ENCODE measurements at places on chromosomes 7 and 10.

DNA sequence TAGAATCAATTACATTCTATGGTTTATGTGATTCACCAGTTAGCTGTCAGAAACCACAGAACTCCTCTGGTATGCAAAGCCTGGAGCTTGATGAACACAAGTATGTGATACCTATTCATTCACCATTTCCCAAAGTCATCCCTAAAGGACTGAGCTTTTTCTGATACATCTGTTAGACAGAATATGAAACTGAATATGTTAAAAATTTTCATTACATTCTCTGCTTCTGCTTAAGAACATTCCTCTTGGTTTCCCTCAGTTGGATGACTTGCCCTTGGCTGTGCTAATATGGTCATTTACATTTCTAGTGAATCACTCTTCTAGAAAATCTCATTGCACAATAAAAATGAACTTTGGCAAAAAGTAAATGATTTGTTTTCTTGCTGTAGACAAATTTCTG is 10.8 kb upstream of the PON1 start:
- no peak for DNase-seq

- DNase-seq: no peak
Observed at GRCh38 chr10:13865758-13866491, 279.2 kb downstream of the PRPF18 start.

DNA sequence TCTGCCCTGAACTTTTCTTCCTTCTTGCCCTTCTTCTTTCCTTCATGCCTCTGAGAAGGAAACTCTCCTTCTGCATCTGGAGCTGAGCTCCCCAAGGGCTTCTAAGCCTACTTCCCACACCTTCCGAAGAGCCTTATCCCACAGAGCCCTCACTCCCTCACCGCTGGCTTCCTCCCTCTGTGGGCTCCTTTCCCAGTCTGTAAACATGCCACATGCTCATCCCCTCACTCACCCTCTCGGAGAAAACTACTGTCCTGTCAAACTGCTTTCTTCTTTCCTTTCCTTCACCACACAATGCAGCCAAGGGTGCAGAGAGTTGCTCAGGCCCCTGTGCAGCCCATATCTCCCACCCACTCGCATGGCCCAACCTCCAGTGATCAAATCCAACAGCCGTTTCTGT is 18.1 kb downstream of the ANKRD16 start:
- no peak for DNase-seq

DNA sequence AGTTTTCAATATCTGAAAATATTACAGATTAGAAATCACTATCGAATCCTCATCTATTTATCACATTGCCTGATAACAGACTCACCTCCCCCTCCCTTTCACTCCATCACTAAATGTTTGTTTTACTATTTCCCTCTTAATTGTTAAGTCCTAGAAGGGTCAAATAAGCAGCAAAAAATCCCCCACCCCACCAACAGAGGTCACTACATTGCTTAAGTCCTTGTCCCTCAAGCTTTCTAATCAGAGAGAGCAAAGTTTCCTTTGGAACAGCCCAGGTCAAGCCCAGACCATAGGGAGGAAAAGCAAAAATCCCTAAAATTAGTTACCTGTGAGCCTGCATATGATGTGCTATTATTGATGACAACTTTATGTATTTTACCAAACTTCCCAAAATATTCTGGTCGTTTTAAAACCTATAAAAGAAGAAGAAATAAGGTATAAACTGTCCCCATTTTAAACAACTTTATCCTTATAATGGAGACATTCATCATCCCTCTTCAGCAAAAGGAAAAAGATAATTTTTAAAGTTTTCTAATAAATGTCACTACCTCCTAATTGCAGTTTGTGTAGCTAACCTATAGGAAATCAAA is 95.0 kb downstream of the CNOT4 start:
- DNase-seq: no peak

- DNase-seq: no peak
Observed at GRCh38 chr10:99435986-99436638, 5.7 kb upstream of the GOT1 start.

DNA sequence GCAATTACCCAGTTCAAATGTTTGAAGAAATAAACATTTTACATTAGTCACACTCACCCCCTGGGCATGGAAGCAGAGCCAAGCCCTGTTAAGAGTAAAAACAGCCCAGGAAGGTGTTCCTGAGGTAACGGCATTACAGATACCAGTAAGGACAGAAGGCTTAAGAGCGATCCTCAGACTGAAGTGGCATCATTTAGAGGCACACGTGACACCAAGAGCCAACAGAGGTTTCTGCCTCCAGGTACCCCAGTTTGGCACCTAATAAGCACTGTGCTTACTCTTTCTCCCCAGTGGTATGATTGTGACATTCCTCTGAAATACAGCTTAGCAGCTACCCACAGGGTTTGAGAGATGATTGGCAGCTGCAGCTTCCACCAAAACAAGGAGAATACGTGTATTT is 17.2 kb downstream of the MMS19 start:
- DNase-seq: no peak

DNA sequence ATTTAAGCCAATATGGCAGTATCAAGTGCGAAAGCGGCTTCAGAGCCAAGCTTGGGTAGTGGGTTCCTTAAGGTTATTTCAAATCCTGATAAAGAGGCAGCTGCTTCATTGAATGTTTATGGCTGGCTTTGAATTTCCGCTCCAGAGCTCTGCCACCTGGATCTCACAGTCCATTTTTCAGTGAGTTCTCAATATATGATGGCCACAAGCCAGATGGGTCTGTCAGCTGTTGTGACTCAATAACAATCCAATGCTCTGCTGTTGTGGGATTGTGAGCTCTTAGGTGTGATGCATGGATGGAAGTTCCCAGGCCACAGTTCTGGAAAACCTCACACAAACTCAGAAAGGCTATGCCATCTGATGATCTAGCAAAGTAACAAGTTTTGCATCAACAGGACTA is 743.8 kb upstream of the LRRN3 start:
- no peak for DNase-seq

DNA sequence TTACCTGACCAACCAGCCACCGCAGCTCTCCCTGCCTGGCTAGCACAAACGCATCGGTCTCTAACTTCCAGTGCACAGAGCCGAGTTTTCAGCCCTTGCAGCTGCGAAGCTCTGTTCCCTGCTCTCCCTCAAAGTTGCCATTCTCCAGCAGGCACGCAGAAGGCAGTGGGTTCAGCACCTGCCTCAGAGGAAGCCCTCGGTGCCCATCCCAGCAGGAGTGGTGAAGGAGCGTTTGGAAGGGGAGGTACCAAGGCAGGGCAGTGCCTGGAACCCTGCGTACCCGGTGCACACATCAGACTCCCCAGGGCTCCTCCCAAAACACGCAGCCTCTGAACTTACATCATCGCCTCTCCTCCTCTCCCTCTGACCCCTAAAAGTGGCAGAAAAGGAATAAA is 1.7 kb upstream of the STK32C start:
- no peak for DNase-seq

GRCh38 chr7:39084349-39084748 is 106.6 kb downstream of the POU6F2 start:
- DNase-seq: no peak

- no peak for DNase-seq
Observed at GRCh38 chr10:4450981-4451908, 374.8 kb upstream of the AKR1E2 start.
